ENCODE measurements at places on chromosomes 3 and 15.
A peak's percentile ranks its signal among the peaks of the same experiment; 100 is the strongest.

DNA sequence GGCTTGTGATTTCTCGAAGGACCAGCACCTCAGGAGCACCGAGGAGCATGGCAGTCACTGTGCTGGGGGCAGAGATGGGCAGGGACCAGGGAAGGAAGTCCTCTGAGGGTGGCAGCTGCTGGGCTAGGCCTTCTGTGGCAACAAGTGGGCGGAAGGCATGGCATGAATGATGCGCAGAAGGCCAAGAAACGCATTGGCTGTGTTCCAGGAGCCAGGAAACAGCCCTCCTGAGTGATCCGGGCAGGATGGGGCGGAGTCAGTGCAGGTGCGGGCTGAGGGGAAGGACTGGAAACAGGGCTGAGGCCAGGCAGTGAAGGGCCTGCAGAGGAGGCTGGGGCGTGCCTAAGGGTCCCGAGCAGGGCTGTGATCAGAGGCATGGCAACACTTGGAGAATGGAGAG, 23.6 kb downstream of the MRPS11 start:
- no peak for DNase-seq

DNA sequence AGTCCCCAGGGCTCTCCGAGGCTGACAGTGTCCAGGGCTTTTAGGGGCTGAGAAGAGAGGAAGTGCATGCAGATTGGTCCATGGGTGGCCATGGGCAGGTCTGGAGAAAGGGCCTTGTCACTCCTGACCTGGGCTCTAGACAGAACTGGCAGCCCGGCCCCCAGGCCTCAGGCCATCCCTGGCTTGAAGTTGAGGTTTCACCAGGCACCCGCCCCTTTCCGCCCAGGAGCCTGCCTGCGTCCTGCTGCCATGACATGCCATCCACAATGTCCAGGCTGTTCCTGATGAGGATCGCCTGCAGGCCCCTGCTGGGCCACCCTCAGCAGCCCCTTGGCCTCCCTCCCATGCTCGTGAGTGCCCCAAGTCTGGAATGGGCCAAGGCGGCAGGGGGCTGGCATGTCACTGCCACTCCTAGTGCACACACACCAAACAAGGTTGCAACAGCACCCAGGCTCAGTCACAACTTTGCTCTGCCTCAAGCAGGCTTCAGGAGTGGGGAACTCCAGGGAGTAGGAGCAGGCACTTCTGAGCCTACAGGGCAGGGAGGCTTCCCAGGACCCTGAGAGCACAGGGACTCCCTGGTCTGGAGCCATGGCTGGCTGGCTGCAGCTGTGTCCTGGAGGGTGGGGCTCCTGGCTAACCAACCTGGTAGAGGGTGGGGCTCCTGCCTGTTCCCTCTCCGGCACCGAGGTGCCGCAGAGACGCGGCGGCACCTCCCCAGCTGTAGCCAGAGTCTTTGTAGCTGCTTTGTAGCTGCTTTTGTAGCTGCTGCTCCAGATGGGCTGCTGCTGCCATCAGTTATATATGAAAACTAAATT, 1457.1 kb upstream of the GBE1 start:
- no peak for DNase-seq

GRCh38 chr3:194137506-194138474, 1.8 kb downstream of the HES1 start:
- no peak for DNase-seq

GRCh38 chr15:35320158-35320780, 225.7 kb downstream of the DPH6 start:
- no peak for DNase-seq

GRCh38 chr15:90029024-90029423, 27.9 kb downstream of the ZNF710 start:
- no peak for DNase-seq

DNA sequence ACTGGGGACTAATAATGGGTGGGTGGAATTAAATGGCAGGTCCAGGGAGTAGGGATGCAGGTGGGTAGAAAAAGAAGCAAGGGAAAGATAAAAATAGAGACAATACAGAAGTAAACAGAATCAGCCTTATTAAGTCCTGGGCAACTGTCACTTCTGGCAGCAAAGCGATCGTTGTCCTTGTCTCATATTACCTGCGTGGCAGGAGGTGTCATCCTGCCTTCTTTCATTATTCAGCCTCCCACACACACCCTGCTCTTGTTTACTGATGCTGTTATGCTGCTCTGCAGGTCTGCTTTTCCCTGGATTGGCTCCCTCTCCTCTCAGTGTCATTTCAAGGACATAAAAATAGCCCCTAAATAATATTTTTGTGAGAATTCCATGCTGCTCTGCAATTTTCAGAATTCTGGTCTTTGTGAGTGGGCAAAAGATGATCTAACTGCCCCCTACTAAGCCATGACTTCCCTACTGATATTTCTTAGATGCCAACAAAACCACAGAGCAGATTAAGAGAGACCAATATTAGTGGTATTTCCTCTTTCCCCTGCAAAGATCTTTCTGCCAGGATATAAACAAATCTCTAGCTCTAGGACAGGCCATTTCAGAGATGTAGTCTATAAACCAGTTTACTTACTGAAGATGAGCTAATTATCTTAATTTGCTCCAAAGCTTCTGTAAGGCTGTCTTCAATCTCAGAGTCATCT, 8.5 kb downstream of the VEPH1 start:
- no peak for DNase-seq

GRCh38 chr15:56040081-56041035, 46.9 kb upstream of the NEDD4 start:
- peak; percentile 25 for DNase-seq
